ENCODE measurements at places on chromosomes 11 and 22.
A peak's percentile ranks its signal among the peaks of the same experiment; 100 is the strongest.

DNA sequence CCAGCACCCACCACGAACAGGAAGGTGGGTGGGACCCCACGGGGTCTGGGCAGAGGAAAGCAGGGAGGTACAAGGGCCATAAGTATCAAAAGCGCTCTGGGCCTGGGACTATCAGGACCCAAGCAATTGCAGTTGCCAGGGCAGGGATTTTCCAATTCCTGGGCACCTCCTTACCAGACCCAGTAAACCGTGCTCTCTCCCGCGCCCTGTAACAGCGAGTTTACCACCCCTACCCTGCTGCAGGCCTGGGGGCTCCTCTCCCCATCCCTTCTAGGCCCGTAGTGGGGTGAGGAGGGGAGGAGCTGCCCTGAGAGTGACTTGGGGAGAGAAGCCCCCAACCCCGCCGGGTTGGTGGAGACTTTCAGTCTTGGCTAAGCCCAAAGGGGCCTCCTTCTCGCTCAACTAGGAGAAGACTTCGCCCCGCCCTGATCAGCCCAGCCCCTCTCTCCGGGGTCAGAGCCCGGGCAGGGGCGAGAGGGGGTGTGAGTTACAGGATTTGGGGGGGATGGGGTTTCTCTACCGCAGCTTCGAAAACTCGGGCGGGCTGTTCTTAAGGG, 5.4 kb downstream of the PAX6 start:
- DNase-seq, result no peak

GRCh38 chr11:8247312-8247711, 16.4 kb downstream of the LMO1 start:
- no peak for DNase-seq

DNA sequence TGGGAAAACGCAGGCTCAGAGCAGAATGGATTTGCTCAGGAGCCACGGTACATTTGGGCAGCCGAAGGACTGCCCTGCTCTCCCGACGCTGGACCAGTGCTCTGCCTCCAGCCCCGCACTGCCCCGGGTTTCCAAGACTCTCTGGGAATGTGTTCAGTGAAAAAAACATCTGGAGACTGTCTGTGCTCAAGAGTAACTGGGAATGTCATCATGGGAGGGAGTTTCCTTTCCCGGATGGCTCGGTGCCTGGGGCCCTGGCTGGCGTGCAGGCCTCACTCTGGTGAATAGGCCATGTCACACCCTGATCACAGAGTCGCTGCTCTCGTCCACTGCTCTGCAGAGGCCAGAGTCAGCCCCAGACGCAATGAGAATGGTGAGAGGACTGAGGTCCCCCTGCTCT, 9.8 kb upstream of the APOL6 start:
- no peak for DNase-seq

DNA sequence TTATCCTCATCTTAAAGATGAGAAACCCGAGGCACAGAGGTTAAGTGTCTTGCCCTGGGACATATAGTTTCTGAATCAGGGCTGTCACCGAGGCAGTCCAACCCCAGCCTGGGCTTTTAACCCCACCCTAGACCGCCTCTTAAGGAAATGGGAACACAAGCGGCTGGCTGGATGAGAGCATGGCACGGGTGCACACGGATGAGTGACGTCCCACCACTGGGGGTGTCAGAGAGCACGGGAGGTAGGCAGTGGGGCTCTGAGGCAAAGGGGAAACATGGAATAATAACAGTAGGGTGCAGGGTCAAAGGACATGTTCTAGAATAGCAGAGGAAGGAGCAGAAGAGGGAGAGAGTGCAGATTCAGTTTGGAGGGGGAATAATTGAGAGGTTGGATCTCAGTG, 22.3 kb downstream of the PPFIBP2 start:
- no peak for DNase-seq

GRCh38 chr11:85698195-85698594, 12.2 kb upstream of the CCDC89 start:
- DNase-seq, result no peak

- DNase-seq, result no peak
These were observed 46.7 kb downstream of the CD44 start for GRCh38 chr11:35185696-35186095.

GRCh38 chr22:50436841-50437341, 37.9 kb downstream of the SBF1 start:
- DNase-seq, result no peak

GRCh38 chr11:45663486-45664375, 1.7 kb downstream of the CHST1 start:
- no peak for DNase-seq

GRCh38 chr11:110092515-110093406, at the start of gene ZC3H12C:
Gene ZC3H12C (plus strand): TSS chr11:110093392. CDS start chr11:110093412, 20 bp downstream.
- peak; percentile 70 for DNase-seq

- no peak for DNase-seq
These were observed 12.8 kb downstream of the PACSIN2 start for GRCh38 chr22:43002202-43002586.

GRCh38 chr11:65355013-65355775, 643 bp downstream of the TIGD3 start:
- peak; percentile 79 for DNase-seq

All from B cell (primary cell).